Vagina (tissue), 2 donors: ENCODE measurements at places on chromosomes 2 and 18. TPM values are rescaled to one million over a fixed set of nuclear protein-coding genes. Genes with fewer than 3 reads are reported as not detected.

DNA sequence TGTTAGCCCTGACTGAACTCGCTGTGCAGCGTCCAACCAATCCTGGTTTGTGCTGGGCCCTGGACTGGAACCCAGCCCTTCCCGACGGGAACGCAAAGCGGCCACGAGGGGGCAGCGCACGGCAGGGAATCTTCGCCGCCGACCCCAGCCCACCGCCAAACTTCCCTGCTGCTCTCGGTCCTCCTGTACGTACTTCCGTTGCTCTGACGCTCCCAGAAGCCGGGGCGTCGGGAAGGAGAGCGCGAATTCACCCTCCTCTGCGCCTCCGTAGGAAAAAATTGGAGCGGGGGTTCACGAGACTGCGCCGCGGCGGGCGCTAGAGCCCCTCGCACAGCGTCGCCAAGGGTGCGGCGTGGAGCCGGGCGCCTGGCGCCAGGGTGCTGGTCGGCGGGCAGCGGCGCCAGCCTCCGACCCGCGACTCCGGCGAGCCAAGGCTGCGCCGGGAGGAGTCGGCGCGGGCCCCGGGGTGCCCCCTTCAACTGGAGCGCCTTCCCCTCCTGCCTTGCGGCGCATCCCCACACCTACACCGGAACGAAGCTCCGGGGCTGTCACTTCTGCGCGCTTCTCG lies 873 bp upstream of the SH3RF3 start:
- no peak for DNase-seq

DNA sequence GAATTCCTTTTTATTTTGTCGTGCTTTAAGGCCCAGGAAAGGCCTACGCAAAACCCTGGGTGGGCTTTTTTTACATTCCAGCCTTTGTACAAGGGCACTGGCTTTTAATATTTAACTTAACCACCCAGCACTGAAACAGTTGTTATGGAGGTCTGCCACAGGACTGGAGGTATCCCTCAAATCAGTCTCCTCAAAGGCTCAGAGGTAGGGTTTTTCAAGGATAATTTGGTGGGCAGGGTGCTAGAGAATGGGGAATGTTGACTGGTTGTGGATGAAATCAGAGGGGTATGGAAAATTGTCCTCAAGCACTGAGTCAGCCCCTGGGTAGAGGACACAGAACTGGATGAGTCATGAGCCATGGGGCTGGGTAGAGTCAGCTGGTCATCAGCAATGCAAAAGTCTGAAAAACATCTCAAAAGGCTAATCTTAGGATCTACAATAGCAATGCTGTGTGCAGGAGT lies 443.1 kb downstream of the THSD7B start:
- DNase-seq: no peak

DNA sequence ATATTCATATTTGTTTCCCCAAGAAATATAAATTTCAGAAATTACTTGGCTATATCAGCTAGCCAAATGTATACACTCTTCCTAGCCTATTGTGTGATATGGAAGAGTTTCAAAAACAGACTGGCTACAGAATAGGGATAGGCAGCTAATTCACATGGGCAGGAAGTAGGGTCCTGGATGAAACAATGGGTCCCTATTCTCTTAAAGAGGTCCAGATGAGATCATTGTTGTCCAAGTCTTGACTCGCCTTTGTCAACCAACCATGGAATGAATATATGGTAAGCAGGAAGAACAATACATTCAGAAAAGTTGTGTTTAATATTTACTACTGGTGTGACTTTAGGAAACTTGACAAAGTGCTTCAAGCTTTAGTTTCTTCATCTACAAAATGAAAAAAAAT lies 319.9 kb downstream of the NBAS start:
- no peak for DNase-seq

- DNase-seq: no peak
Measured at GRCh38 chr18:26406854-26407517, 141.4 kb downstream of the KCTD1 start.

GRCh38 chr2:118250001-118250400 lies 161.7 kb downstream of the INSIG2 start:
- DNase-seq: no peak

DNA sequence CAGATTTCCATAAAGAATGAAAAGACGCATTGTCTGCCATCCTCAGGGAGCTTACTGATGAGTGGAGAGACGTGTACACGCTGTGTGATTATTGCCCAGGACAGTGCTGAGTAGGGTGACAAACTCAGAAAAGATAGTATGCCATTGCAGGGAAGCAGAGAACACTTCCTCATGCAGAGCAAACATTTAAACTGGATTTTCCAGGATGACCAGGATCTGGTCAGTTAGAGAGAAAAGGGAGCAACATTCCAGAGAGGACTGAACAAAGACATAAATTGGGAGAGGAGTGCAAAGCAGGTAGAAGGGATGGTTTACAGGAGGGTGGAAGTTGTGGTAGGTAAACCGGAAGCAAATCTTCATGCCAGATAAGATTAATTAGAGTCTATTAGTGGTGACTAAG lies 2.3 kb downstream of the SLC9A2 start:
- no peak for DNase-seq

GRCh38 chr2:143730155-143730952 lies 601.1 kb downstream of the ARHGAP15 start:
- no peak for DNase-seq

- DNase-seq: peak; percentile 84
Measured at GRCh38 chr18:59022167-59022945, 117.3 kb upstream of the SEC11C start.

- no peak for DNase-seq
Measured at GRCh38 chr2:148207111-148207510, 186.2 kb downstream of the MBD5 start.

GRCh38 chr2:71250935-71251334 lies 24.0 kb upstream of the PAIP2B start:
- no peak for DNase-seq

DNA sequence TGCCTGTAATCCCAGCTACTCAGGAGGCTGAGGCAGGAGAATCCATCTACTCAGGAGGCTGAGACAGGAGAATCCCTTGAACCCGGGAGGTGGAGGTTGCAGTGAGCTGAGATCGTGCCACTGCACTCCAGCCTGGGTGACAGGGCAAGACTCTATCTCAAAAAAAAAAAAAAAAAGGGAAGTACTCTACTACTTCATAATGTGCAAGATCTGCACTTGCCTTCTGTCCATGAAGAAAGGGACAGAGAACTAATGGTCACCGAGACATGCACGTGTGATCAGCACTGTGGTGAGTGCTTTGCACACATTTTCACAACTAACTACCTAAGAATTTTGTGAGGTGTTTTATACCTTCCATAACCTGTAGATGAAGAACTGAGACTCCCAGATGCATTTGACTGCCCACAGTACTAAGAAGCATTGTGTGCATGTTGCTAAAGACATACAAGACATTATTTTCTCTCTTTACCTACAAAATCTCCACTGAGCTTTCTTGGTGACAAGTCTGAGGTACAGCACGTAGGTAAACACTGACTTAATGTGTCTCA lies 784.8 kb upstream of the ID2 start:
- DNase-seq: no peak

DNA sequence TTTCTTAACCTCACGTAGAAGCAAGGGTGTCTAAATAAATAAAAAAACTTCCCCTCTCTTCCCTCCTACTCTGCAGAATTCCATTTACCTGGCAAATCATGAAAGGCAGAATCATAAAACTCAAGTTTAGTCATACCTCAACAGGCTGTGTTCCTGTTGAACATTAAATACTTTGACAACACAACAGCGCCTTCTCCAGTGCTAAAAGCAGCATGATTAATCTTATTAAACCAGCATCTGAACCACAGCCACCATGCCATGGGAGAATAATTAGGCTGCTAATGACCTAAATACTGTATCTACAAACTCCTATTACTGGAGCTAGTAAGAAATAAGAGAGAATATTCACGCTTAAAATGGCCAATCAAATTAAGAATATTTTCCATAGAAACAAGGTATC lies 68.1 kb downstream of the CDH2 start:
- DNase-seq: no peak

- no peak for DNase-seq
Measured at GRCh38 chr2:74221091-74221490, 22.7 kb downstream of the MTHFD2 start.

GRCh38 chr2:167986223-167986622 lies 261.2 kb downstream of the STK39 start:
- DNase-seq: no peak

- DNase-seq: no peak
Measured at GRCh38 chr2:158610059-158610458, 153.3 kb downstream of the PKP4 start.

- DNase-seq: no peak
Measured at GRCh38 chr18:61870151-61870550, 22.7 kb downstream of the RNF152 start.

- no peak for DNase-seq
Measured at GRCh38 chr2:54603357-54603756, 120.1 kb upstream of the EML6 start.

GRCh38 chr2:203743441-203743981 lies 37.1 kb downstream of the CD28 start:
- DNase-seq: no peak

DNA sequence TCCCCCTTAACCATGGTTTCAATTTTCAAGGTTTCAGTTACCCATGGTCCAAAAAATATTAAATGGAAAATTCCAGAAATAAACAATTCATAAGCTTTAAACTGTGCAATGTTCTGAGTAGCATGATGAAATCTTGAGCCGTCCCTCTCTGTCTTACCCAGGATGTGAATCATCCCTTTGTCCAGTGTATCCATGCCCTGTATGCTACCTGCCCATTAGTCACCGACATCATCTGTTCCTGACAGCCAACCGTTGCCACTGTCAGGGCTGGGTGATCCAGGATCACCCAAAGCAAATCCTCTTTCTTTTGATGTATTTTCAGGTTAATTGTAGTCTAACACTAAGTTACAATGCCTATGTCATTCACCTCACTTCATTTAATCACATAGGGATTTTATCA lies 15.7 kb upstream of the OLA1 start:
- no peak for DNase-seq

- peak; percentile 42 for DNase-seq
Measured at GRCh38 chr2:15919716-15920434, 20.5 kb upstream of the MYCN start.

DNA sequence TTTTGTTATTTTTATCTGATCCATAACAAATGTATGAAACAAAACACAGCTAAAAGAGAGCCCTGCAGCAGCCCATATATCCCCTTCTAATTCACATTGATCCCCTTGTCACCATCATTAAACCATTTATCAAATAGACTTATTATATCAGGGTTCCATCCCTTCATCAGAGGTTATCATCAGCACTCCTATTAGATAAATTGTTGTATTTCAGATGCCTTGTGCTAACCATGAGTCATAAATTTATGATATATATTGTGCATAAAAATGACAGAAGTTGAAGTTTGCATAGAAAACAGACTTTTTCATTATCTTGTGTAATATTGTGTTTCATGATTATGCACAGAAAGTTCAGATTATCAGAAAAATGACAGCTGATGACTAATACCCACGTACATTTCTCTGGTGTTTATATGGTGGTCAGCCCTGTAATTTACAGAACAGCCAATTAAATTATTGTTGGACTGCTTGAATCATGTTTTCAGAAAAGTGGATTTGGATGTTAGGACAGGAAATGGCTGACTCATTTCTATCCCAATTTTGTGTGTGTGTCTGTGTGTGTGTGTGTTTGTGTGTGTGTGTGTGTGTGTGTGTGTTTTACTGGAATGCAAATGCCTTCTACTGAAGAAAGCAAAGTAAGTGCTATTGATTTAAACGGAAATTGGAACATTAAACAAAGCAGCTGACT lies 80.9 kb downstream of the PPP1R1C start:
- DNase-seq: no peak

DNA sequence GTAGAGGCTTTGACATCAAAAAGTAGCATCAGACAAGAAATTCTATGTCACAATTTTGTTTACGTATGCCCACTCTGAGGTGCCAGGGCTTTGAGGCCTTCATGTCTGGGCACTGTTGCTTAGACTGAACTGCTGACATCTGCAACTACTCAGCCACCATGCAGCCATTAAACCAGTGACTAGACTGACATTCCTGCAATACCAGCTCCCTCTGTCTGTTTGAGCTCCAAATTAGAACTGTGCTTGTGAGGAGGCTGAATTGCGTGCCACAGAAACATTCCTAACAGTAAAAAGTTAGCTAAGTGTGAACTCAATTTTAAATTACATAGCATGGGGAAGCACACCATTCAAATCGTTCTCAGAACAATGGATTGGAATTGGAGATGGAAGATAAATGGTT lies 163.2 kb downstream of the INSIG2 start:
- peak; percentile 13 for DNase-seq

GRCh38 chr2:202317080-202317857 lies 51.7 kb downstream of the NOP58 start:
- DNase-seq: no peak

DNA sequence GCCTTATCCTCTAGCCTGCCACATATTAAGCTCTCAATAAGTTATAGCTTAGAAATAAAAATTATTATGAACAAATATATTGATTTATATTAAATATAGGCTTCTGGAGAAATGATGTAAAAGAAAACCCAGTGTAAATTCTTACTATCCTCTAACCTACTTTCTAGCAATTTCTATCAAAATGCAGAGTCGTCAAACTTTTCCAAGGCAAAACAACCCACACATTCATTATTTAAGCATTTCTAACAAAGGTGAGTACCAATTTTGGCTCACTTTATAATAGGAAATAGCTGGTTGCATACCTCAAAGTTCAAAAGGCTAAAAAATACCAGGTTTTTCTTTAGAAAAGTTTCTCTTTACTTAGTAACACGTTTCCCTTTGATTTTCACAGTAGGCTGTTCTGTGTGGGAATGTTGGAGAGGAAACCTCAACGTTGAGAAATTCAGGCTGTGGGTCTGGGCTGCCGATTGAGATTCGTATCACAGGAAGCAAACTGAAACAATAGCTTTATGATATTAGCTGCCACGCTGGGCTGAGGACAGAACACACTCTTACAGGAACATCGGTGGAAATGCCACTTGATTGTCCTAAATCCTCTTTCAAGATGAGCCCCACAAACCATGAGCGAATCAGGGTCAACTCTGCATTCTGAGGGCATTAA lies 53.0 kb downstream of the EPAS1 start:
- DNase-seq: no peak

GRCh38 chr2:101596333-101596732 lies 101.2 kb upstream of the MAP4K4 start:
- DNase-seq: no peak

DNA sequence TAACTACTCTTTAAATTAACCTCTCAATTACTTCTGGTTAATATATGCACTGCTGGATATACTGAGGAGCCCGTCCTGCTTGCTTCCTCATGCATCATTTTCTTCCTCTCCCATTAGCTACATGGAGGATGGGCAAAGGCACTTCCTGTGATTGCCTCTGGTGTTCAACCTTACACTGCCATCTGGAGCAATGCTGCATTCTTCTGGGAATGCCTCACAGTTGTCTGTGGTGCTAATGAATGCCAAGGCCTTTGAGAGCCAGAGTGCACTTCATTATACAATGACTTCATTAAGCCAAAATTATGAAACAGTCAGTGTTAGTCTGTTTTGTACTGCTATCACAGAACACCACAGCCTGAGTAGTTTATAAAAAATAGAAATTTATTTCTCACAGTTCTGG lies 134.8 kb upstream of the DOCK10 start:
- DNase-seq: no peak

Gene SIGLEC15
- total RNA-seq: not detected

Gene CDH19
- total RNA-seq: 18.2 TPM

Gene COPS8
- 46.9 TPM for total RNA-seq

Gene ACOXL
- not detected for total RNA-seq

Gene MGAT4A
- total RNA-seq: 20.6 TPM

Gene CGREF1
- 2.2 TPM for total RNA-seq

Gene LIMS2
- 44.2 TPM for total RNA-seq

Gene MARCO
- total RNA-seq: 5.6 TPM

Gene CPS1
- total RNA-seq: 8.8 TPM

Gene OTOS
- not detected for total RNA-seq

Gene HOXD8
- 10.3 TPM for total RNA-seq

Gene CHRNG
- total RNA-seq: not detected

Gene B3GNT7
- 7.1 TPM for total RNA-seq

Gene POTEI
- not detected for total RNA-seq

Gene ADCYAP1
- 2.2 TPM for total RNA-seq
